Stimulated activated CD8-positive, alpha-beta memory T cell treated with anti-CD3 and anti-CD28 coated beads, Interleukin-15, amount 100 ng/mL, for 4 hours (primary cell): ENCODE measurements at places on chromosomes 12 and 14.

GRCh38 chr14:23299211-23299957 lies 3.3 kb downstream of the PPP1R3E start:
- DNase-seq: no peak

DNA sequence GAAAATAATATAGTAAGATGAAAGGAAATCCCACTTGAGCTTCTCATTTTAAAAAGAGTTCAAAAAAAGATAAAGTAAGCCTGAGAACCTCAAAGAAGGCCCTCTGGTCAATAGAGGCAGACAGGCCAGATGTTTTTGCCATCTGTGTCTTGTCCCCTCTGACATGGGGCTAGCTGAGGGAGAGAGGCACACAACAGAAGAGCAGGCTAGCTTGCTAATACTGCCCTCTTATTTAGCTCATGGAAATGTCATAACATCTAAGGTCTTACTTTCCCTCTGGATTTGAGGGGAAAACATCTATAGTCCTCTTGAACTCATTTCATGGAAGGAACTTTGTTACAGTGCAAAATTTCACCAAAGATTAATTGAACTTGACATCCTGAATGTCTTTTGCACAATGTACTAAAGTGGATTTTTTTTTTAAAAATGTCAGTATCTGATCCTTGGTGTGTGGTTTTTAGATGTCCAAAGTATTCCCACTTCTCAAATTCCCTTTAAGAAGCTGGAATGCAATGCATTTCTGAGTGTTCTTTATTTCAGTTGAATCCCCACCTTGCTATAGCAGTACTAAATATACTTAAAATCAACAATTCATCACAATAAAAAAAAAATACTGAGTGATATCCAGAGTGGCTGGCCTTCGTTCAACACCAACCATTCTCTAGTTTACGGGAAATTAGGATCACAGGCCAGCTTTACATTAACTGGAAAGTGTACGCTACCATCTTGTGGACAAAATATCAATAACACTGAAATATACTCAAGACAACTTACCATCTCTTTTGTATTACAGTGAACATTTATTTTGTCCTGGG lies 176.7 kb downstream of the PAH start:
- no peak for DNase-seq

GRCh38 chr14:102784892-102785594 lies 7.8 kb downstream of the TRAF3 start:
- DNase-seq: no peak

- no peak for DNase-seq
Measured at GRCh38 chr12:127355061-127355841, 911.7 kb upstream of the TMEM132C start.

GRCh38 chr14:75290851-75291250 lies 12.2 kb downstream of the FOS start:
- no peak for DNase-seq

- DNase-seq: no peak
Measured at GRCh38 chr12:121088195-121088585, 44.5 kb upstream of the P2RX7 start.
